ENCODE measurements at places on chromosomes 13 and 19.

DNA sequence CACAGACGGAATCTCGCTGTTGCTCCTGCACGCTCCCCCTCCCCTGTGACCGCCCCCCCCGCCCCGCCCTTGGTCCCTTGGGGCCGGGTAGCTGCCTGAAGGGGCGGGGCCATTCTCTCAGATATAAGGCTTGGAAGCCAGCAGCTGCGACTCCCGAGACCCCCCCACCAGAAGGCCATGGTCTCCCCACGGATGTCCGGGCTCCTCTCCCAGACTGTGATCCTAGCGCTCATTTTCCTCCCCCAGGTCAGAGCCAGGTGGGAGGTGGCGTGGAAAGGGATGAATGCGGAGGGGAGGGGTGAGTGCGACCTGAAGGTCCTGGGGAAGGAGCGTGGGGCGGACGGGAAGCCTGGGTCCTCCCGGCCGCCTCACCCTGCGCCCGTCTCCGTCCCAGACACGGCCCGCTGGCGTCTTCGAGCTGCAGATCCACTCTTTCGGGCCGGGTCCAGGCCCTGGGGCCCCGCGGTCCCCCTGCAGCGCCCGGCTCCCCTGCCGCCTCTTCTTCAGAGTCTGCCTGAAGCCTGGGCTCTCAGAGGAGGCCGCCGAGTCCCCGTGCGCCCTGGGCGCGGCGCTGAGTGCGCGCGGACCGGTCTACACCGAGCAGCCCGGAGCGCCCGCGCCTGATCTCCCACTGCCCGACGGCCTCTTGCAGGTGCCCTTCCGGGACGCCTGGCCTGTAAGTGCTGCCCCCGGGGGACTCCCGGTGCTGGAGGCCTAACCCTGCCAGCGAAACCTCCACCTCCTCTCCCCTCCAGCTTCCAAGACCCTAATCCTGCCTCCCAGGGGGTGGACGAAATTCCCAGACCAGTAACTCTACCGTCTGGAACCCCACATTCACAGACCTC lies at the start of gene DLL3:
DLL3 (plus strand) TSS at position 150 of the 845 bp plus-strand sequence; CDS start at position 178, 28 bp downstream.
- DNase-seq: no peak

- DNase-seq: no peak
Measured at GRCh38 chr19:3771000-3771905, 775 bp downstream of the RAX2 start.

DNA sequence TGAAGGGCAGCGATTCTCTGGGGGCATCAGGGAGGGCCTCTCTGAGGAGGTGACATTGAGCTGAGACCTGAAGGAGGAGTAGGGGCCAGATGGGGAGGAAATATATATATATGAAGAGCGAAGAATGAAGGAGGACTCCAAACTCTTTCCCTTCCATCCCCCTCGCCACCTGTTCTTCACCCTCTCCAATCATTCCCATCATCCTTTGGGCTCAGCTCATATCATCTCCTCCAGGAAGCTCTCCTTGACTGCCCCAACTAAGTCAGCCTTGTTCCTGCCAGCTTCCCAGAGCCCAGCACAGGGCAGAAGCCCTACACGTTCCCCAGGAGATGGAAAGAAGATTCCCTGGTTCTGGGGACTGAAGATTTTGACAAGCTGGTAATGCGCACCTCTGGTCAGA lies 33.0 kb upstream of the SEMA6B start:
- no peak for DNase-seq

DNA sequence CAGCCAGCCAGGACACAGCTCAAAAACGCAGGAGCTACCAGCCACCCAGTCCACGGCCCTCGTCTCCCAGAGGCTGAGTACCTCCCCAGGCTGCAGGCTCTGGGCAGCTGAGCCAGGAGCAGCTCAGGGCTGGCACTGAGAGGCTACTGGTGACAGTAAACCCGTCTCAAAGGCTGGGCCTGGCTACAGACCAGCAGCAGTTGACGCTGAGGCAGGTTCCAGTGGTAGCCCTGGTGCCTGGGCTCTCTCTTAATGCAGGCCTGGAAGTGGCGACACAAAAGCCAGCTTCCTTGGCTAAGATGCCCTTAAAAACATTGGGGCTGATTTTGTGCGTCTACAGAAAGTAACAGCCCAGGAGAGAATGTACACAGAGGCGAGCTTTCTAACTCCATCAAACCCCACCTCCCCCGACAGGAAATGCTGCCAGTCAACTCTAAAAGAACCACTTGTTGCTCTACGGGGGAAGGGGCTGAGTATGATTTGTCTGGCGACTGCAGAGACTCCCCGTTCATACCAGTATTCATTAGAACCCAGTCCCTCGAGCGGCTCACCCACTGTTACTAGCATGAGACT lies 126.3 kb downstream of the STK24 start:
- DNase-seq: no peak

- no peak for DNase-seq
Measured at GRCh38 chr19:35861640-35862160, 5.0 kb downstream of the KIRREL2 start.

DNA sequence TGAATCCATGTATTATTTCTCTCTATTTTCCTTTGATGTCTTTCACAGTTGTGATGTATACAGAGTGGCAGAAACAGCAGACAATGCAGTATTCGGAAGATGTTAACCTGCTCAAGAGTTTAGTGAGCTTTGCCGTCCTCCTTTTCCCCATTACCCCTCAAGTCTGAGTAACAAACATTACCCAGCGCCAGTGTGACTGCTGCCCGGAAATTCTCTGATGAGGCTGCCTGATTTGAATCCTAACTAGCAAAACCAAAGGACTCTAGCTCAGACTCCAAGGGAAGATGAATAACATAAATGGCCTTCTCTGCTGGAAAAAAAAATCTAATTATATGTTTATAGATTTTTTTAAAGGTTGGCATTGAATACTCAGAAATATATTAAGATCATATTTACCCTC lies 247.3 kb upstream of the SOX21 start:
- no peak for DNase-seq

DNA sequence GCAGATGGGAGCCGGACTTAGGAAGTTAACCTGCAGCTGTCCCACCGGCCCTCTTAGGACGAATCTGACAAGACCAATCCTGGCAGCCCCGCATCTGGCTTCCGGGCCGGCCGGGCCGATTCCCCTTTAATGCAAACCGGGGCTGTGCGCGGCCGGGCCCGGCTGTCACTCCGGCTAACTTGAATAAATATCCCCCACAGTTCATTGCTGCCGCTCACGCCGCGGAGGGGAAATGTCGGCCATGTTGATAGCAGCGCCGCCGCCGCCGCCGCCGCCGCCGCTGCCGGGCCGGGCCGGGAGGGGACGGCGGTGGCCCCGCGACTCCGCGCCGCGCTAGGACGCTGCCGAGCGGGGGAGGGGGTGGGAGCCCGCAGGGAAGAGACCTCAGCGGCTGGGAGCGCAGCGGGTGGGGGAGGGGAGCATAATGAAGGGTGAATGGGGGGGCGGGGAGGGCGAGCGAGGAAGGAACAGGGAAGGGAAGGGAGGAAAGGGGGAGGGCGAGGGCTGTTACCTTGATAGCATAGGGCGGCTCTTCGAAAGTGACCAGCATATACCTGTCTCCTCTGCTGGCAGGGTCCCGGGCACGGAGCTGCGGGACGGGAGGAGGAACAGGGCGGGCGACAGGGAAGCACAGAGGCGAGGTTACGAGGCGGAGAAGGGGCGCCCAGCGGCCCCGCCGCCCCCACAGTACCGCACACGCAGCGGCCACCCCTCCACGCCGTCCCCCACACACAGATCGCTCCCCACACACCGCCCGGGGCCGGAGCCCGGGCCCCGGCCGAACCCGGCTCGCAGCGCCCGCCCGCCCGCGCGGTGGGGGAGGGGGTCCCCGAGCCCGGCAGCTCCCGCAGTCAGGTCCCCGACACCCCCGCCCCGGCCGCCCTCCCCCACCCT lies 1.1 kb downstream of the INTS6 start:
- DNase-seq: peak; percentile 67

- DNase-seq: peak; percentile 57
Measured at GRCh38 chr19:611481-611868, 21.8 kb downstream of the HCN2 start.

GRCh38 chr13:43879755-43880181 lies at the start of gene LACC1:
TSS of gene LACC1 (plus strand) at chr13:43879904. CDS start at chr13:43880986, 1,082 bp downstream.
- no peak for DNase-seq

- no peak for DNase-seq
Measured at GRCh38 chr13:32121316-32121715, 89.7 kb downstream of the FRY start.

DNA sequence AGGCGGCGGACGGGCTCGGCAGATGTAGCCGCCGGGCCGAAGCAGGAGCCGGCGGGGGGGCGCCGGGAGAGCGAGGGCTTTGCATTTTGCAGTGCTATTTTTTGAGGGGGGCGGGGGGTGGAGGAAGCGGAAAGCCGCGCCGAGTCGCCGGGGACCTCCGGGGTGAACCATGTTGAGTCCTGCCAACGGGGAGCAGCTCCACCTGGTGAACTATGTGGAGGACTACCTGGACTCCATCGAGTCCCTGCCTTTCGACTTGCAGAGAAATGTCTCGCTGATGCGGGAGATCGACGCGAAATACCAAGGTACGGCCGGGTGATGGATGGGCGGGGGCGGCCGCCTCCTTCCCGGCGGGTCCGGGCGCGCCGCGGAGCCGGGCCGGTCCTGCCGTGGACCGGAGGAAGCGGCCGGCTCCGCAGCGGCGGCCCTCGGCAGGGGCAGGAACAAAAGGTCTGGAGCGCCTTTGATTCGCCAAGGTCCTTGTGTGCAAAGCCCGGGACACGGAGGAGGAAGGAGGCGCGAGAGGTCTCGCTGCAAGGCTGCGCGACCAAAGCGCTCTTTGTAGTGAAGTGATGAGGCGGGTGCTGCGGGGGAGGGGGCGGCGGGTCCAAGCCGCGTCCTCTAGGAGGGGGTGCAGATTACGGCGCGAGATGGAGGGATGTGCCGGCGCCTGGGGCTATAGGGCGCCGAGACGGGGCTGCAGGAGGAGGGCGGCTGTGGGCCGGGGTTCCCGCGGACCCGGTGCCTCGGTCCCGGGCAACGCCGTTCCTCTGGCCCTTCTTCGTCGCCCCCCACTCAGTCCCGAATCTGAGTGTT lies 689 bp downstream of the ING1 start:
- peak; percentile 33 for DNase-seq

GRCh38 chr19:29245215-29245614 lies 32.3 kb upstream of the UQCRFS1 start:
- DNase-seq: no peak

DNA sequence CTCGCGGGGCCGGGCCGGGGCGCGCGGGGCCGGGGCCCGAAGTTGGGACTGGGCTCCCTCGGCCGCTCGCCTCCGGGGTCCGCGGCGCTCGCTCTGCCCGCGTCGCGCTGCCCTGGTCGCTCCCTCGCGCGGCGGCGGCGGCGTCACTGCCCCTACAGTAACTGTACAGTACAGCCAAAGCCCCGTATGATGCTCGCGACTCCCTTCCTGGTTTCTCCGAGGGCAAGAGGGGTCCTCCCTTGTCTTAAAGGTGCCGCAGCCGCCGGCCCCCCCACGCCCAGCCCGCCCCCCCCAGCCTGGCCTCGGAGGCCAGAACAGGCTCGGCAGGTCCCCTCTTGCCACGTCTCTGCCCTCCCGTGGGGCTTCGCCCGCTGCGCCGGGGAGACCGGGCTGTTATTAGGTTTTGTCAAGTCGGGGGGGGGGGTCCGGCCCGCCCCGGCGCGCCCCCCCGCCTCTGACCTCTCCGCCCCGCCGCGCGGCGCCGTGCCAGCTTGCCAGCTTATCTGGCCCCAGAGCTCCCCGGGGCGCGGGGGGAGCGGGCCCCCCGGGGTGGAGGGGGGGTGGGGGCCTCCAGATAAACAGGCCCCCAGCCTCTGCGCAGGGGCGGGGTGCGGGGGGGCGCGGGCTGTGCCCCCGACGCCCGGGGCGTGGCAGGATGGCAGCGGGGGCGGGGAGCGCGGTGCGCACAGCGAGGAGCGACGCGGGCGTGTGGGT lies at the start of gene ZBTB7A:
ZBTB7A (minus strand) TSS at position 218 of the 714 bp plus-strand sequence. CDS start 11,667 bp downstream, outside the sequence.
- DNase-seq: peak; percentile 70

- peak; percentile 38 for DNase-seq
Measured at GRCh38 chr19:11767633-11768133, 883 bp downstream of the ZNF441 start.

GRCh38 chr19:18379803-18380747 lies 5.9 kb upstream of the GDF15 start:
- DNase-seq: peak; percentile 97

- DNase-seq: no peak
Measured at GRCh38 chr13:76387566-76387965, 498.6 kb downstream of the KCTD12 start.

DNA sequence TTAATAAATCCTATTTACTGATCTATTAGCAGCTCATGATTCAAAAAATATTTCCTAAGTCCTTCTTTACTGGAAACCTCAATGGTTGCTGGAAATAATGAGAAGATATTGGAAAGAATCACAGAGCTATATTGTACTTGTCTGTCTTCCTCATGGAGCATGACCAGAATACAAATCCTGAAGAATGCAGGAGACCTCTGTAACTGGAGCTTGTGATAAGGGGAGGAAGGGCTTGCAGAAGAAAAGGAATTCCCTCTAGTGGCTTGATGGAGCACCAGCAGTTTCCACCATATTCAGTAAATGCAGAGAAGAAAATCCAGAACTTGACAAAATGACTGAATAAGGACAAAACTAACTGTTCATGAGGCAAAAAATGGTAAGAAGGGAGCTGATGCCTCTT lies 1333.1 kb downstream of the EFNB2 start:
- peak; percentile 4 for DNase-seq

DNA sequence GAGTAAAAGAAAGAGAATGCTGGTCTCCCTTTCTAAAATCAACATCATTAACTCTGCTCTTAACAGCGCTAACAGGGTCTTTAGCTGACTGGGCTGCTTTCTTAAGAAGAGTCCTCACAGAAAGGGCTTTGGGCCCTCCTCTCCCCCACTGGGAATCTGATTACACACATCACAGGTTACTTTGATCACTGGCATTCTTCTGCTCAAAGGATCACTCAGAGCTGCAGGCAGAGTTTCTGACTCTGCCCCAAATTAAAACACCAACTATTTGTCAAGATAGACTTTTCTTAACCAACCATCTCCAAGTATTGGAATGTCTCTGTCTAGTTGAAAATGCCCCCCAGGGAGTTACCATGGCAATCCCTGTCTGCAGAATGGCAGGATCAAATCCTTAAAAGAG lies 31.1 kb upstream of the SIAH3 start:
- no peak for DNase-seq

- DNase-seq: peak; percentile 67
Measured at GRCh38 chr13:93847162-93847561, 620.6 kb downstream of the GPC6 start.

DNA sequence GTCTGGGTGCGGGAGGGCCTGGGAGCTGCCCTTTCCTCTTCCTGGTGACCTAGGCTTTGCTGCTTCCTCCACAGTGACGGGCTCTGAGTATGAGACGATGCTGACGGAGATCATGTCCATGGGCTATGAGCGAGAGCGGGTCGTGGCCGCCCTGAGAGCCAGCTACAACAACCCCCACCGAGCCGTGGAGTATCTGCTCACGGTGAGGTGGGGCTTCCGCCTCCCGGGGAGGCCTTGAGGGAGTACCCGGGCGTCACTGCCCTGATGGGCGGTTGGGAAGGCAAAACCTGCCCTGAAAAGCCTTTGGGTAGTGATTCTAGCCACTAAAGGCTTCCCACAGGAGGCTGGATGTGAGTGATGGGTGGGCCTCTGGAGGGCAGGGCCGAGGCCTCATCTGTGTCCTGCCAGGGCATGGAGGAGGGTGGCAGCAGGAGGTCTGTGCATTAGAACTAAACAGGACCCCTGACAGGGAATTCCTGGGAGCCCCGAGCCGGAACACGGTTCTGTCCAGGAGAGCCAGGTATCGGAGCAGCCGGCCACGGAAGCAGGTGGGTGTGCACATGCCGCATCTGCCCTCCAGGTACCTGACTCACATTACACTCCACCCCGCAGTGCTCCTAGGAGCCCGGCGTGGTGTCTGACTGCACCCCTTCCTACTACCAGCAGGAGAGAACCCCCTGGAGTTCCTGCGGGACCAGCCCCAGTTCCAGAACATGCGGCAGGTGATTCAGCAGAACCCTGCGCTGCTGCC lies 3.1 kb downstream of the RAD23A start:
- DNase-seq: no peak

- peak; percentile 24 for DNase-seq
Measured at GRCh38 chr13:34308725-34309124, 490.8 kb downstream of the RFC3 start.

All from fibroblast of the aortic adventitia (primary cell).